Suprapubic skin (tissue), 4 donors: ENCODE measurements at places on chromosomes 6 and 20.

DNA sequence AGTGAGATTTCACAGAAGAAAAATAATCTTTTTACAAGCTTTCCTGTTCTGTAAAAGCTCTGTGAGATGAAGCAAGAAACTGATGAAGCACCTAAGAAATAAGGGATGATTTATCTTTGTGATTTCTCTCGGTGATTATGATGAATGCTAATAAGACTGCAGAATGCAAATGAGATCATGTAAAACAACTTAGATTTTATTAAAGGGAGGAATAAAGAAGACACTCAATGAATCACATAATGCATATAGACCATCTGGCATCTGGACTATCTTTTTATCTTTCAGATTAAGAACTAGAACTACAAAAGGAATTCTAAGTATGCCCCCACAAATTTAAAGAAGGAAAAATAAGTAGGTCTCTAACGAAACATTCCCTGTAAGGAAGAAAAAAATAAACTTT lies 361.5 kb upstream of the OPRM1 start:
- DNase-seq = no peak

DNA sequence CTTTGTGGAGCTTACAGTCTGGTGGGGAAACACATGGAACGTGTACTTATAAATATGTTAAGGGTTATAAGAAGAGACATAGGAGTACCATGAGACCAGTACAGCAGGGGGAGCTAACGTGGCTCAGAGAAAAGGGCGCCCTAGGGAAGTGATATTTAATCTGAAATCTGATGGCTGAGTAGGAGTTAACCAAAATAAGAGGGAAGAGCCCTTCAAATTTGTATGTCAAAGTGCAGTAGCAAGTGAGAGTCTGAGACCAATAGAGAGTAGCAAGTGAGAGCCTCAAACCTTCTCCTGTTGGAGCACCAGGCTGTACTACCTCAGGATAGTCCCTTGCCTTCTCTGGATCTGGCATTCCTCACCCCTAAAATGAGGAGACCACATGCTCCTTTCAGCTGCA lies 6.1 kb upstream of the PKIG start:
- no peak for DNase-seq

GRCh38 chr6:3965071-3965718 lies 113.7 kb downstream of the FAM217A start:
- no peak for DNase-seq

- no peak for DNase-seq
Measured at GRCh38 chr6:13513626-13514502, 26.5 kb upstream of the GFOD1 start.
